ENCODE measurements at places on chromosomes 7 and 10. TPM values are rescaled to one million over a fixed set of nuclear protein-coding genes. Genes with fewer than 3 reads are reported as not detected.

The STAG3 gene
- total RNA-seq = 4.1 TPM

The CHAT gene
- not detected for total RNA-seq

DNA sequence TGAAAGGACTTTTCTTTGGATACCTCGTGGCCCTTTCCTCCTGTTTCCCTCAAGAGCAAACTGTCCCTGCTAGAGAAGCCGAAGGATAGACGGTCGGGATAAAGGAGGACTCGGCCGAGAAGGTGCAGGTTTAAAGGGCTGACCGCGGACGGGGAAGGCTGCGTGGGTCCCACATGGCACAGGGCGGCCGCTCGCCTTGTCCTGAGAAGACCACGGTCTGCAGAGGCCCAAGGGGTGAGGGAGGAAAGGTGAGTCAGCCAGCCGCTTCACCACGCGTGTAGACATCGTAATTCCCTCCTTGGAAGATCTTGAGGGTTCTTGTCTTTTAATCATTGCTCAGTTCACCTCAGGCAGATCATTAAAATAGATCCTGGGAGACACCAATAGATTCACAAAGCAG, 253.8 kb downstream of the DPP6 start:
- DNase-seq = no peak

DNA sequence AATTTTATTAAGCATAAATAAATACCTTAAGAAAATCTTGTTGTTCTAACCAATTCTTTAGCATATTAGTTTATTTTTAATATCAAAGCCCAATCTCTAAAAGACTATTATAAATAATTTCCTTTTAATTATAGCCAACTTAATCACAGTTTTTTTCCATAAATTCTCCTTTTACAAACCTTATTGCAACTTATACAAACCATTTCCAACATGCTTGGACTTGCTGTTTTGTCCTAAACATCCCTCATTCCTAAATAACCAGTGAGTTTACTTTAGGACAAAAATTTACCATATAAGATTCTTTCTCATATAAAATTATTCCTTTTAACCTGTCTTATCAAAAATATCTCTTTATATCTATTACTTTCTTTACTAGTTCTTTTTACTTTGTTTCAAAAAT, 25.2 kb upstream of the LSM8 start:
- no peak for DNase-seq

GRCh38 chr7:129684777-129685176, 73.3 kb downstream of the NRF1 start:
- no peak for DNase-seq

DNA sequence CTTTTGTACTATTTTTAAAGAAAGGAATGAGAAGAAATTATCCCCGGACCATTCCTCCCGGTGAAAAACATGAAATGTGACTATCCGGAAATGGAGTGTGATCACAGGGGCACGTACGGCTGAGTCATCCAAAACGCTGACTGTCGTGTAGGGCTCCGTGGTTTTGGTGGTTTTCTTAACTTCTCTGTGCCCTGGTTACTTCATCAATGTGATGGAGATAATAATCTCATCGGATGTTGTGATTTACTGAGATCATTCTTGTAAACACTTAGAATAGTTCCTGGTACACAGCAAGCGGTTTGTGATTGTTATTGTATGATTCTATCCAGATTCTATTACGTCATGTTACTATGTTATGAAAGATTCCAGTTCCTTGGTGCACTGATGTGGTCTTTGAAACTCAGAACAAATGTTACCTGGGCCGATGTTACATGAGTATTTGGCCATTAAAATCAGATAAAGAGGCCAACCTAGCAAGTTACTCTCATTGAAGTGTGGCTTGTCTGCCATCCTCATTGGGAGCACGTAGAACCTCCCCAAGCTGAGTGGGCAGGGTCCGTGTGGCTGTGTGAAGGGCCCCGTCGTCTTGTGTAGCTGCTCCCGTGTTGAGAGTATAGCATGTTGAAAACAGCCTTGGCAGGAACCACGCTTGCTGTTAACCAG, 99.5 kb downstream of the CAMK1D start:
- DNase-seq = no peak

GRCh38 chr10:121324678-121325213, 273.5 kb downstream of the FGFR2 start:
- no peak for DNase-seq

DNA sequence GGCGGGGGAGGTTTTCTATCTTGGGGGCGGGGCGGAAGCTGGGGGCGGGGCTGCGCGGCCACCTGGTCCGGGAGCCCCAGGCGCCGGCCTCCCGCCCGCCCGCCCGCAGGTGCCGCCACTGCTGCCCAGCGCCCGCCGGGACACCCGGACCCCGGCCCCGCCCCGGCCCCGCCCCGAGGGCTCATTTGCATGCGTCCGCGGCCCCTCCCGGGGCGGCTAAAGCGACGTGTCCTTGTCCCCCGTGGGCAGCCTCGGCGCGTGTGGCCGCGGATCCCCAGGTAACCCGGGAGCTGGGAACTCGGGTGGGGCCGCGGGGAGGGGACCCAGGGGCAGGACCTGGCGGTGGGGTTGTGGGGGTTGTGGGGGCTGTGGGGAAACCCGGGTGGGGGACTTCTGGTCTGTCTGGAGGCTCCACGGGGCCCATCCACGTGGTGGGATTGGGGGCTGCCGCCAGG, at the start of gene BHLHA15:
Gene BHLHA15, plus strand, starts transcription at position 219 of the 455 bp plus-strand sequence. CDS start 871 bp downstream, outside the sequence.
- peak; percentile 73 for DNase-seq
